ENCODE measurements at places on chromosomes 3 and 15.

DNA sequence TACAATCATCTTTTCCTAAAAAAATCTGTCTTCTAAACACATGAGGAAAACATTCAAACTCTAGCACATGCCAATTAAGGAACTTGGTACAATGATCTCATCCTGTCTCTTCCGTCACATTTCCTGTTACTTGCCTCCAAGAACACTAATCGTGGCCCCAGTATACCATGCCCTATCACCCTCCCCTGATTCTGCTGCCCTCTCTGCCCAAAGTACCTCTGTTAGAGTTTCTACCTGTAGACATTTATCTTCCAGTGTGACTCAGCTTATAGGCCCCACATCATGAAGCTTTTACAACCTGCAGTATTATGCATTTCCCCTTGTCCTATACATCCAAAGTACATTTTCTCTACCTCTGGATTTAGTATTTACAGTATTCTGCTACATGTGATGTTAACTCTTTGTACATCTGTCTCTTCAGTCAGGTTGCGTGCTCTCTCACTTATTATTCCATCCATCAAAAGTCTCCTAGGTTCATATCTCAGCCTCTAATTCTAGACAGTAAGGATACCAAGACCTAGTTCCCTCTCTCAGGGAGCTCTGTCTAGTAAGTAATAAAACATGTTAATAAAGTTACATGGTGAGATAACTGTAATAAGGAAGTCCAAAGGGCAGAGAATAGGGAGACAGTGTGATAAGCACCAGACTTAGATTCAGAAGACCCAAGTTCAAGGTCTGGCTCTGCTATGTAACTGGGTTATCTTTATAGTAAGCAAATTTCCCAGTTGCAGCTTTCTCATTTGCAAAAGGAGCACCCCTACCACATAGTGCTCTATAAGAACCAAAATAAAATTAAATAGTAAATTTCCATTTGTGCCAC, 8.9 kb upstream of the SEMA6D start:
- no peak for DNase-seq

GRCh38 chr15:73794443-73795133, 41.4 kb upstream of the INSYN1 start:
- no peak for DNase-seq

- no peak for DNase-seq
These were observed 44.4 kb upstream of the SACM1L start for GRCh38 chr3:45644791-45645201.

- no peak for DNase-seq
These were observed 4.8 kb upstream of the SACM1L start for GRCh38 chr3:45684327-45684892.

GRCh38 chr3:194688200-194688740, 2.6 kb downstream of the FAM43A start:
- DNase-seq, result no peak
